Foreskin keratinocyte (primary cell): ENCODE measurements at places on chromosomes 6 and 20.

- no peak for DNase-seq
Measured at GRCh38 chr20:49629606-49630005, 61.7 kb upstream of the PTGIS start.

- DNase-seq, result no peak
Measured at GRCh38 chr6:70651326-70651905, 16.3 kb upstream of the SMAP1 start.

GRCh38 chr6:111185954-111186353 is 98.7 kb downstream of the SLC16A10 start:
- DNase-seq, result no peak

DNA sequence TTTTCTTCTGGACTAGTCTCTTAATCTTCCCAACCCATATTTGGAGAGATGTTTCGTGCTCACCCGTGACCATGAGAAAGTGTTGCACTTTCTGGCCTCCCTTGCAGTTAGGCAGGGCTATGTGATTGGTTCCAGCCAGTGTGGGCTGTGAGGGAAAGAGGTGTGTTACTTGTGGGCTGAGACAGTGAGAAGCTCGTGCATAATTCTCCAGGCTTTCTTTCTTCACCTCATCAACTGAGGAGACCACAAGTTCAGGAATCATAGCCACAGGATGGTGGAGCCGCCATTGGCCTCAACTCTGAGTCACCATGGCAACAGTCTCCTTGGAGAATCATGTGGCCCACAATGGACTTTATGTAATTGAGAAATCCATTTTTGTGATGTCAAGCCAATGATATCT is 57.5 kb upstream of the FUCA2 start:
- no peak for DNase-seq

DNA sequence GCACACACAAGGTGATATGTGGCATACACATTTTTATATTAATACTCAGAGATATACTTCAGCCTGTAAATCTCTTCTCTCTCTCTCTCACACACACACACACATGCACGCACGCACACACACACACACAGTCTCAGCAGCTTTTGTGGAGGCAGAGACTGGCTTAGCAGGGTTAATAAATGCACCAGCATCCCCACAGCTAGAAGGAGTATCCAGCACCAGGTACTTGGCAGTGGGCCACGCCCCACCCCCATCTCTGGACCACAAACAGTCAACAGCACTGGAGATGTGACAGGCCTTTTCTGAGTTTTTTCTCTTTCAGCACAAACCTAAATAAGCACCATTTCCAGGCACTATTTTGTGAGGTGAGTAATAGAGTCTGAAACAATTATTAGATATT is 47.3 kb upstream of the LRFN2 start:
- peak; percentile 0 for DNase-seq
